RKO (cell line): ENCODE measurements at places on chromosomes 5 and 9.

DNA sequence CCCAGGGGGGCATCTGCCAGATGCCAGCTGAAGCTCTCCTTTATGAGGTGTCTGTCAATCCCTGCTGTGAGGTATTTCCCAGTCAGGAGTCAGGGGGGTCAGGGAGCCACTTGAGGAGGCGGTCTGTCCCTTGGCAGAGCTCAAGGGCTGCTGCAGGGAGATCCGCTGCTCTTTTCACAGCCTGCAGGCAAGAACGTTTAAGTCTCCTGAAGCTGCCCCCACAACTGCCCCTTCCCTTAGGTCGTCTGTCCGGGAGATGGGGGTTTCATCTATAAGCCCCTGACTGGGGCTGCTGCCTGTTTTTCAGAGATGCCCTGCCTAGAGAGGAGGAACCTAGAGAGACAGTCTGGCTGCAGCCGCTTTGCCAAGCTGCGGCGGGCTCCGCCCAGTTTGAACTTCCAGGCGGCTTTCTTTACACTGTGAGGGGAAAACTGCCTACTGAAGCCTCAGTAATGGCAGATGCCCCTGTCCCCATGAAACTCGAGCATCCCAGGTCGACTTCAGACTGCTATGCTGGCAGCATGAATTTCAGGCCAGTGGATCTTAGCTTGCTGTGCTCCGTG is 148.3 kb downstream of the RPS23 start:
- no peak for DNase-seq

- DNase-seq, result no peak
Measured at GRCh38 chr5:142506756-142507155, 179.1 kb downstream of the FGF1 start.

- DNase-seq, result no peak
Measured at GRCh38 chr5:147065071-147065470, 169.8 kb upstream of the STK32A start.

DNA sequence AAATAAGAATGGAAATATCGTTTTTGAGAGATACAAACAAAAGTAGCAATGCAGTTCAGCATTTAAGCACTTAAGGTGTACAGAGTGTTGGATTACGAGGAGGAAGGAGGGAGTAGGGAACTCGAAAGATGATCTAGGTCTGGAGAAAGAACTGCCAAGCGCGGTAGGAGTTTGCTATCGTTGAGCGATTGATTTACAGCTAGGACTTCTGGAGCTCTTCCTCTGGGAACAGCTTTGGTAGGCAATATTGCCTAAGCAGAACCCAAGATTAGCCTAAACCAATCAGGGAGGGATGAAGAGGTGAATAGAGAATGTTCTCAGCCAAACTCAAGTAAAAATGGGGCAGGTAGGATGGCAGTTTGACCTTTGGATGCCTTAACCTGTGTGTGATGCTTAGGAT is 965 bp downstream of the CLTA start:
- DNase-seq, result peak; percentile 24

DNA sequence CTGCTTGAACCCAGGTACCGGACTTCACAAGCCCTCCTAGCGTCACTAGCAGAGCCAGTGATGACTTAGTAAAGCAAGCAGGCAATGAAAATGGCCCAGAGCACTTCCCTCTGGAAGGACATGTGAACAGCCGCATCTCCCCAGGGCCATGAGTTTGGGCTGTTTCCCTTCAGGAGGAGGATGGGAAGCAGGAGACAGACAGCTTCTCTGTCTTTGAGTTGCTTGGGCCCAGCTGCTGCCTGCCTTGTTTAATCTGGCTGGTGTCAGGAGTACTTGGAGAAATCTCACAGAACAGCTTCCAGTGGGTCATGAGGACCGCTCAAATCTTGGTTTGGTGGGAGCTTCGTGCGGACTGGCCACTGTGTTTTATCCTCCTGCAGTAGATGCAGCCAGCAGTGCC is 25.4 kb upstream of the WWC1 start:
- no peak for DNase-seq

- DNase-seq, result peak; percentile 76
Measured at GRCh38 chr9:72365525-72366256, 683 bp upstream of the ZFAND5 start.

DNA sequence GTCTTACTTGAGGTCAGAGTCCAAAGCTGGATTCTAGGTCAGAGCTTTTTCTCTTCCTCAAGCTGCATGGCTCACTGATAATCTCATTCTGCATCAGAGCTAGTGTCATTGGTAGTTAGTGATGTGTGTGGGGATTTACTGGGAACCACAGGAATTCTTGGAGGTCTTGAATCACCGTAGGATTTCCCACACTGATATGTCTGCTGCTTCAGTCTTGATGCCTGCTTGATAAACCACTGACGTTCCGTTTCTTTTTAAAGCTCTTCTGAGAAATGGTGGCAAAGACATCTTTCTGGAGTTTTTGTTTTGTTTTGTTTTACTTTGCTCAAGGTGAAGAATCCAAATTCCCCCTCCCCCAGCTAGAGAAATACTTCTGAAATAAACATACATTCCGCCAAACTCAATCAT is 1.2 kb upstream of the GARIN3 start:
- DNase-seq, result peak; percentile 46

DNA sequence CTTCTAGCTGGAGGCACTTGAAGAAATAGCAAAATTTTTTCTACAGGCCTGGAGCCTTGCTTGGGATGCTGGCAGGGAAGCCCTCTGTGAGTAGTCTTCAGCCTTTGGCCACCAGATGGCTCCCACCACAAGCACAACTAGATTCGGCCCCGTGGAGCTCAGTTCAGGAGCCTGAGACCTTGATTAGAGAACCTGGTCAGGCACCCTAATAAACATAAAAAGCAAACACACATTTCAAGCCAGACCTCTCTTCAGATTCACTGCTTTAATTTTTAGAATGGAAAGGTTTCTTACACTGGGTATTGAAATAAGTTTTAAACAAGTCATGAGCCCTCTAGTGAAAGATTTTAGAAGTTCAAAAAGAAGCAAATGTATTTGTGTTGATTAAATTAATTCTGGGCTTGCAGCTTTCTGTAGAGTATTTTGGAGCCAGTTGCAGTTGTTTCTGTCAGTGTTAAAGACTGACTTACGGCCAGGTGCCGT is 41.4 kb downstream of the GLRX start:
- DNase-seq, result peak; percentile 88

- no peak for DNase-seq
Measured at GRCh38 chr9:121809356-121810050, 158.1 kb downstream of the DAB2IP start.

DNA sequence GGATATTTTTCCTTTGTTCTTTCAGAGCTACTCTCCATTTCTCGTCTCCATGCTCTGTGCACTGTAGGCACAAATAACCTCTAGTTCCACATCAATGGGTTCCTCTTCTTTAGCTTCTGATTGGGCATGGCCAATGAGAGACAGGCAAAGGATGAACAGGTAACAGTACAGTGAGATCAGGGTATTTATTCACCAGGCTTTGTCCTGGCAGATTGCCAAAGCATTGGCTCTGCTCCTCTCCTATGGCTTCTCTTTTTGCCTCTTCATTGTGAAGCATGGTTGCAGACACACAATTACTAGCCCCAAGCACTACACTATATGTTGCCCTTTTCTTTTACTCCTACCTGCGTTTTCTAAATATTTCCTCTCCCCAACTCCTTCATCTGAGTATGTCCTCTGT is 215.1 kb upstream of the ARRDC3 start:
- no peak for DNase-seq

DNA sequence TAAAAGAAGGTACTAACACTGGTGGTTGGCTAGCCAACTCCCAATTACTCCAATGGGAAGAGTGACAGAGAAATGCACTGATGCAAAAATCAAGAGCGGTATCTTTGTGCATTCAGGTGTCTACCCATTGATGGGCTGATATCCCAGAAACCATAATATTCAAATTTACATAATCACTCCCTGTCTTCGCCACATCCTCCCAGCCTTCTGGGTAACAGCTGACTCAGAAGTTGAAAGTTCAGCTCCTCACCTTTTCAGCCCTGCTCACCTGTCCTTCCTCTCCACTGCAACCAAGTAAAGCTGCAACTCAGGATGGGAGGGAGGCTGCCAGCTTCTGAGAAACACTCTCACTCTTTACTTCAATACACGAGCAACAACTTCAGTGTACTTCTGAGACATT is 6.9 kb downstream of the SUSD1 start:
- no peak for DNase-seq

GRCh38 chr5:133506181-133506580 is 106.2 kb downstream of the FSTL4 start:
- DNase-seq, result no peak

- no peak for DNase-seq
Measured at GRCh38 chr9:95773053-95773418, 102.5 kb upstream of the ERCC6L2 start.

- no peak for DNase-seq
Measured at GRCh38 chr9:128166169-128166568, 6.1 kb downstream of the BBLN start.

DNA sequence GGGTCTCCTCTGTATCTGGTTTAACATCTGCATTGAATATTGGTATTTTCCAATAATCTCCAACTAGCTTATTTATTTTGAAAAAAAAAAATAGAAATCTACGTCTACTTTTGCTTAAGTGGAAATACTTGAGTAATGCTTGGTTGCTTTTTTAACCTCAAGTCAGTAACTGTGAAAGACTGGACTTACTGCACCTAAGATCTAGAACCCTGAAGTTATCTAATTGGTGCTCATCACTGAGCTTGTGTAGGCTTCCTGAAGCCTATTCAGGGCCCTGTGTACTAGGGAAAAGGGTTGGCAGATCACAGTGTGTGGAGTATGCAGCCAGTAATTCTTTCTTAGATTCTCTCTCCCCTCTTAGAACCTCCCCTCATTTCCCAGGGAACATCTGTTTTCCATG is 16.2 kb downstream of the SLC1A1 start:
- DNase-seq, result no peak

DNA sequence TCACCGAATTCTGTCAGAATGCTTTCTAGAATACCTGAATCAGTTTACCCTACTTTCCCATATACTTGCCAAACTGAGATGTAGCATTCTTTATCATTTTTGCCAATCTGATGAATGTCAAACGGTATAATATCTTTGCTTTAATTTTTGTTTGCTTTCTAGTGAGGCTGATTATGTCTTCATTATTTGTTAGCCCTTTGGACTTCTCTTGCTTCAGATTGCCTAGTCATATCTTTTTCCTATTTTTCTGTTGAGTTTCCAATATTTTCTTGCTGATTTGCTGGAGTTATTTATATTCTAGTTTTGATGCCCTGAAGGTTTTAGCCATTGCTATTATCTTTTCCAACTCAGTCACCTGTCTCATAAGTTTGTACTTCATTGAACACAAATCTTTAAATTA is 40.3 kb upstream of the GPBP1 start:
- no peak for DNase-seq

DNA sequence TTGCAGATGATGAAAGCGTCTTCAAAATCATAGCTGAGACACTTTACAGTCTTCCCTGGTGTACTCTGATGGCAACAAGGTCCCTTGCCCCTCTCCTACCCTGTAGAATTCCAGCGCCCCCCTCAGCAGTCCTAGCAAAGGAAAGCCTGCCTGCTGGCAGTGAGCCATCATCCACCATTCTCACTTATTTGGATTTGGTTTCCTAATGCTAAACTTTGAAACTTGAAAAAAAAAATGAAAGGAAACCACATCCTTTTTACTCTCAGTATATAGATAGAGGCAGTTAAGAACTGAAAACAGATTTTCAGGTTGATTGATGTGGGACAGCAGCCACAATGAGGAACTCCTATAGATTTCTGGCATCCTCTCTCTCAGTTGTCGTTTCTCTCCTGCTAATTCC is at the start of gene GZMA:
TSS of gene GZMA (plus strand) at position 299 of the 400 bp plus-strand sequence. CDS start at position 336, 37 bp downstream.
- DNase-seq, result no peak

DNA sequence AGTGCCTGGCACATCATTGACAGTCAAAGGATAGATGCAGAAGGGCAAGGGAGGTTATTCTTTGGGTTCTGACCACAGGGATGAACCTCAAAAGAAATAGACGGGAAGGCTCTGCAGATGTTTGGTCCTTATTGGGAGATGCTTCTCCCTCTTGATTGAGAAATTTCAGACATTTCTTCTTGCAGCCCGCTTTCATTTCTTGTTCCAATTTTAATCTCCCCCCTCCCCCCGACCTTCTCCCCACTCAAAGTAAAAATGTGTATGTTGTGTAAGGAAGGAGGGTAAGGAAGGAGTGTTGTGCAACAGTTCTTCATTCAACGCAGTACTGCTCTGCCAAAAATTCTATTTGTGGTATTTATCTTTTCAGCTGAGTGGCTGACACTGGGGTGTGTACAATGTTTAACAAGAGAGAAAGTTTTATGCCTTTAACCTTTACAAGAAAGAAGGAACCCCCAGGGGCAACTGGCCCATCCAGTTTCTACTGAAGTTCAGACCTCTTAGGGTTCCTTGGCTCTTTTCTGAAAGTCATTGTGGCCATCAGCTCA is 46.3 kb upstream of the TNFSF15 start:
- DNase-seq, result no peak

DNA sequence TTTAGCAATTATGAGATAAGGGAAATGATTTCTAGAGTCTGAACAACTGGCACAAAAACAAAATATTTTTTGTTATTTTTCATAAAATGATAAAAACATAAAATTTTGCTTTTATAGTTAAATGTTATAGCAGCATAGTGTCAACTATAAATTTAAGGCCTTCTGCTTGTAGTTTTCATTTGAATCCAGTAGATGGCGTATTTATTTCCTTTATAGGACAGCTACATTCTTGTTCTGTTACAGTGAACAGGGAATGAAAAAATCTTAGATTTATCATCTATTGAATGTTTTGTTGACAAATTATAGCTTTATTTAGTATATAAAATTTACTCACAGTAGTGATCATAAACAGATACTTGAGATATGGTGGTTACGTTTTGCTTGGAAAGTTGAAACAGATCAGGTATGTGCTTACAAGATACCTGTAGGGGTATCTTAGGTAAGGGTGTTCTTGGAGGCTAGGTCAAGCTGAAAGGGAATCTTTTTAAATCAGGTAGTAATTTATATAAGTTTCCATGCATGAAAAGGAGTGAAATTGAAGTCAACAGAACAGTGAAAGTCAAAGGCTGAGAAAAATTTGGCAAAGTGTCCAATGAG is 239.3 kb upstream of the GRIN3A start:
- peak; percentile 72 for DNase-seq

DNA sequence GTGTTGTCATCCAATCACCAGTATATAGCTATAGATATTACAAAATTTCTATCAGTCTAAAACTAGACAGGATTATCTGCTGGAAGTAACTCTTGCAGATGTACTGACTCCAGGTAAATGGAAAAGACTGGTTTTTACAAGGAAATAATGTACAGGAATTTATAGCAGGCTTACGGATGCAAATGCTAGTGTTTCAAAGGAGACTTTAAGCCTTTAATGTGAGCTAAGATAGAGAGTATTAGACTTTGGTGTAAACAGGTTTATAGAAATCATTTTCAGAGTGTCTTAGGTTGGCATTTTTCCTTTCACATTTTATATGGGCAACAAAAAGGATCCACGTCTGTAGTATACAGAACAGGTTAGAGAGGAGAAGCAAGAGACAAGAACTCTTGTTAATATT is 16.1 kb downstream of the ZNF608 start:
- no peak for DNase-seq

- DNase-seq, result no peak
Measured at GRCh38 chr9:127095411-127095810, 27.0 kb downstream of the ANGPTL2 start.
